ENCODE measurements at places on chromosomes 4 and X. TPM values are rescaled to one million over a fixed set of nuclear protein-coding genes. Genes with fewer than 3 reads are reported as not detected.
A peak's percentile ranks its signal among the peaks of the same experiment; 100 is the strongest.

BEX5 gene
- 42.4 TPM for polyA plus RNA-seq

RBM47 gene
- 61.5 TPM for polyA plus RNA-seq

- DNase-seq, result no peak
These were observed 15.0 kb upstream of the RAI2 start for GRCh38 chrX:17876135-17876534.

HAND2 gene
- not detected for polyA plus RNA-seq

ADH1B gene
- 38.6 TPM for polyA plus RNA-seq

GRCh38 chr4:110532901-110533589 lies 57.1 kb downstream of the ENPEP start:
- DNase-seq, result no peak

DNA sequence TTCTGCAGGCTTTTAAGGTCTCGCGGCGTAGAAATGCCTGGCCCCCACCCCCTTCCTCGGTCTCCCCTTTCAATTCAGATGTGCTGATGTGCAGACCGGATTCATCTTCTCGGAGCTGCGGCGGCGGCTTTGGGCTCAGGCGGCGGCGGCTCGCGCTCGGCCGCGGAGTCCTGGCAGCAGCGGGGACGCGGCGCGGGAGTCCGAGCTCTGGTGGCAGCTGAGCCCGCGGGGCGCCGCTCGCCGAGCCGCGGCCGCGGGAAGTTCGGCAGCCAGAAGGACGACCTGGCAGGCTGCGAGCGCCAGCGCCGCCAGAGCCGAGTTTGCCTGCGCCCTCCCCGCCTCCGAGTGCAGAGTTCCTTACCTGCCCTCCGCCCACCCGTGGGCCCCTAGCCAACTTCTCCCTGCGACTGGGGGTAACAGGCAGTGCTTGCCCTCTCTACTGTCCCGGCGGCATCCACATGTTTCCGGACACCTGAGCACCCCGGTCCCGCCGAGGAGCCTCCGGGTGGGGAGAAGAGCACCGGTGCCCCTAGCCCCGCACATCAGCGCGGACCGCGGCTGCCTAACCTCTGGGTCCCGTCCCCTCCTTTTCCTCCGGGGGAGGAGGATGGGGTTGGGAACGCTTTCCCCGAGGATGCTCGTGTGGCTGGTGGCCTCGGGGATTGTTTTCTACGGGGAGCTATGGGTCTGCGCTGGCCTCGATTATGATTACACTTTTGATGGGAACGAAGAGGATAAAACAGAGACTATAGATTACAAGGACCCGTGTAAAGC lies 448 bp downstream of the TLL1 start:
- peak; percentile 68 for DNase-seq

DNA sequence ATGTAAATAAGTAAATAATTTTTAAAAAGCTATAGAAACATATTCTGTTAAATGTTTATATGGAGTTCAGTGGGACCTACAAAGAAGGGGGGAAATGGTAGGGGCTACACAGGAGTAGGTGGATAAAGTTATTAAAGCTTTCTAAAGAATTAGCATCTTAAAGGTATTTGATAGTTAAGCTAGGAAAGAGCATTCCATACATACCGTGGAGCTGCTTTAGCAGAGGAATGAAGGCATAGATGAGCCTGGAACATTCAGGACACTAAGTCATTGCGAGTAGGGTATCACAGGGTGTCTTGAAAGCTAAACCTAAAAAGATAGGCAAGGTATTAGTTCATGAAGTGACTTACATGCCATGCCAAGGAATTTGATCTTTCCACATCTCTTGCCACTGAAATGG lies 60.4 kb downstream of the SLC10A6 start:
- no peak for DNase-seq

DNA sequence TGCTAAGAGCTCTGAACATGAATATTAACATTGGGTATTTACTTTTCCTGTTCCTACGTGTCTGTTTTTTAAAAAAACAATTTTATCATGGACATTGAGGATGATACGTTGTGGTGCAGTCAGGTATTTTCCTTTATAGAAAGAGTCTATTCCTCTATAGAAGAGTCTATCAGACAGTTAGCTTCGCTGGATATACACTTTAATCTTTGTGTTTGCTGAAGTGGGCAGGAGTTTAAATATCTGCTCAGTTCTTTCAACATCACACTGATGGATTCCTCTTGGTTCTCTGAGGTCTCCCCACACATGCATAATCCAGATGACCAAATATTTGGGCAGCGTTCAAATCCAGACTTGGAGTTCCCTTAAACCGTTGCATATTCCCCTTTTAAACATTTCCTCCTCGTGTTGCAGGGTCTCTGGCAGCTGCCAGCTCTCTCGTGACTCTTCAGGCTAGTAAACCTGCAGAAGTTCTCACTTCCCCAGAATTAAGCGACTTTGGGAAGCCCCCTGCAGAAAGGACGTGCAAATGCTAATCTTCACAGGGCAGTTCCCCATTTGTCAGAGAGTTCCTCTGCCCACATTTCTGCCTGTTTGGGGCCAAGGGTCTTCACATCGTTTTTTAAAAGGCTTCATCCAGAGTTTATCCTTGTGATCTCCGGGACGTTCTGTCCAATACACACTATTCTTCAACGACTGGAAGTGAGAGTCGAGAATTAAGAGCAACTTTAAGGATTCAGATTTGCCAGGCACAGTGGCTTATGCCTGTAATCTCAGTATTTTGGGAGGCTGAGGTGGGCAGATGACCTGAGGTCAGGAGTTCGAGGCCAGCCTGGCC lies 20.5 kb upstream of the DHRSX start:
- DNase-seq, result no peak

CPLX1 gene
- 3.9 TPM for polyA plus RNA-seq

- DNase-seq, result no peak
These were observed 41.1 kb upstream of the STIM2 start for GRCh38 chr4:26819478-26820095.

DNA sequence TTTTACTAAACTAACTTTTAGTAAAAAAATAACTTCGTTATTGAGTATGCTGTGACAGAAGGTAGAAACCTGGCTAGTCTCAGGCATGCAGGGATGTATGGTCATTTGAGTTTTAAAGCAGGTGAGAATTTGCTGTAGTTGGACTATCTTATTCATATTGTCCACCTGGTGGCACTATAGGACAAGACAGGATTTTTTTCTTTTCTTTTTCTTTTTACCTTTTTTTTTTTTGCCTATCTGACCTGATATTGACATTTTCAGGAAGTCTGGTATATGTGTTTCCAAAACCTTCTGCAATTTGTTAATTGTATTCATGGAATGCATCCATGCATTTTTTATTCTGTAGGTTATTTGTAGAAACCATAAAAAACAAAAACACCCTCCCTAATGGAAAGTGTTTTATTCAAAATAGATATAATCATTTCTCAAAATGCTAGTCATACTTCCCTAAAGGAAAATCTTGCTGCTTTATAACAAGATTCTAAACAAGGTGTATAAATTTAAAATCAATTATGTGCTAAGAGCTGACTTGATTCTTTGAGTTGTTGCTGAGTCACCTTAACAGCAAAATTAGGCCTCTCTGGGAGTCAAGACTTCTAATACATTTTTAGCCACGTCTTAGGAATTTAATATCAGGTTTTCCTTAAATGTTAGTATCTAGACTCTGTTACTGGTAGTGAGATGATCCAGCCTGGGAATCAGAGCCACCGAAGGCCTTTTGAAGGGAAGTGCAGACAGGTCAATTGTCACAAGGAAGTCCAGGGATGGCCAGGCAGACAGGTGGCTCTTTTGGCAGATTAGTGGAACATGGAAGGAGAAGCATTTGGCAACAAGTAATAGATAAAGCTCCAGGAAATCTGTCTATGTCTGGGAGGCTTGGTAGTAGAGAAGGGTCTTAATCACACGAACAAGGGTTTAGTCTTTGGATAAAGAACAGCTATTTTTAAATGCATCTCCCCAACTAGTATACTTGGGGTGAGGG lies 201.3 kb upstream of the GNPDA2 start:
- DNase-seq, result no peak

BLOC1S4 gene
- polyA plus RNA-seq, result 12.3 TPM

MAGIX gene
- 34.0 TPM for polyA plus RNA-seq

ART3 gene
- not detected for polyA plus RNA-seq

GRCh38 chrX:153179131-153179530 lies at the start of gene MAGEA1:
MAGEA1 (plus strand) TSS chrX:153179284; CDS start chrX:153182390, 3,106 bp downstream.
- DNase-seq, result no peak

- DNase-seq, result peak; percentile 46
These were observed 591 bp downstream of the PRPS1 start for GRCh38 chrX:107628662-107629539.

UBL4A gene
- polyA plus RNA-seq, result 35.2 TPM

GJB1 gene
- polyA plus RNA-seq, result 59.0 TPM

- no peak for DNase-seq
These were observed 74.0 kb upstream of the VMA21 start for GRCh38 chrX:151323054-151323453.

MID1IP1 gene
- polyA plus RNA-seq, result 21.2 TPM

DNA sequence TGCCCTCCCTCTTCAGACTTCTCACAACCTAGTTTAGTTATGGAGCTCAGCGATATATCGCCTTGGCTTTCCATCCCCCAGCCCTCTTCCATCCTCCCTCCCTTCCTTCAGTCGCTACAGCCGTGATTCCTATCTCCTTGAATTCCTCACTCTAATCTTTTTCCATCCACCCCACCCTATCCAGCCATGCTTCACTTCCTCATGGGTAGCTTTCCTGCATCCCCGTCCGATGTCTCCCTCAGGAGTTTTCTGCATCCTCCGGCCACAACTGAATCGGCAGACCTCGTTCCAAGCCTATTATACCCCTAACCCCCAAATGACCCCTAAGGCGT lies 456 bp downstream of the SNX12 start:
- DNase-seq, result no peak

CCNB3 gene
- polyA plus RNA-seq, result 0.41 TPM

GRCh38 chr4:98618680-98619079 lies 39.7 kb downstream of the TSPAN5 start:
- no peak for DNase-seq

SPANXN2 gene
- not detected for polyA plus RNA-seq

- DNase-seq, result no peak
These were observed 44.1 kb downstream of the PPM1K start for GRCh38 chr4:88240297-88240714.

DNA sequence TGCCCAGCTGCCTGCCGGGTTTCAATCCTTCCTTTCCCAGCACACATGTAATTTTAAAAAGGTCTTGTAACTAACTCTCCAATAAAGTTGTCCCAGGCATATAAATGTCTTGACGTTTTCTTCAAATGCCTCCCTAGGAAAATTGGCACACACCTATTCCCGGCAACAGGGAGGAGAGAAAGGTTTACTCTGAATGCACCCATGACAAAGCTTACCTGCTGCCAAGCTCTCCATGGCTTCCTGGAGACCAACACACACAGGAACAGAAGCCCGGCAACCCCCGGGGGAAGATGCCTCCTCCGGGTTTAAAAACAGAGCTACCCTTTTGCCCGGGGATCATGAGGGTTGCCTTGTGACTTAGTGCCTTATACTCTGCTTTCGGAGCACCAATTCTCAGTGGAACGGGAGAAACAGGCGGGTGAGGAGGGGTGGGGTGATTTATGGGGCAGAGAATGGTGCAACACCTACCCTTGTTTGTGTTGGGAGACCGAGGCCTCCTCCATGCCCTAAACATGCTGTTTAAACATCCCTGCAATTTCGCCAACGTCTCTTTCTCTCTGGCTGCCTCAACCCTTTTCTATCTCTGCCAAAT lies 4.8 kb upstream of the GYG2 start:
- DNase-seq, result no peak

RPS6KA6 gene
- polyA plus RNA-seq, result 4.7 TPM

GABRQ gene
- not detected for polyA plus RNA-seq

DNA sequence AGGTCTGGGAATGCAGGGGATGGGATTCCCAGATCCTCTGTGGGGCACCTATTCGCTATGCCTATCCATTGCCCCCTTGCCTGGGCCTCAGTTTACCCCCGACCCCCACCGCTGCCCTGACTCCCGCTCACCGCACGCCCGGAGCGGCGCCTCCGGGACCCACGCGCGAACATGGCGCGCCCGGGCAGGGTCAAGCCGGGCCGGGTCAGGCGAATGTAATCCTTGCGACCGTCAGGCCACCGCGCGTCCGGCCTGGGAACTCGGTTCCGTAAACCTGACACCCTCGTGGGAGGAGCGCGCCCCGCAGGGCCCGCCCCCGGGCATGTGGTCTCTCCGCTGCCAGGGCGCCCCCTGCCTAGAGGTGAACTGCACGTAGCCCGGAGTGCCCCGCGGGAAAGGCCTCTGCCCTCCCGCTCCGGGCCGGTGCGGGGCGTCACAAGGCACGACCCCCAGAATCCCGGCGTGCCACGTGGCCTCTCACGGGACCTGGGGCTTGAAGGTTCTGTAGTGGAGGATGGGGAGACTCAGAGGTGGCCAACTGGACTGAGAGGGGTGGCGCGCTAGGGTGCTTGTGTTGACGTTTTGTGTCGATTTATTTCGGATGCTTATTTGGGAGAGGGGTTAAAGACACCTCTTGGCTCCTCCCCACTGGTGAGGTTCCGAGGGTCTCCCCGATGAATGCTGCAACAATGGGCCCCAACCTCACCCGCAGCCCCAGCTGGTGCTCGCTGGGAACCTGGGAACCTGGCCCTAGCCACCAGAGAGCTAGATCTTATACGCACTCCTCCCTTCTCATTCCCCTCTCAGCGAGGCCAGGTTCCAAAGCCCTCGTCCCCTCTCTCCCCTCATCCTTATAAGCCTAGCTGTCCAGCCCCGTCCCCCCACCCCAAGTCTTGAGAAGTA lies at the start of gene PRICKLE3:
Gene PRICKLE3, minus strand, starts transcription at position 249 of the 903 bp plus-strand sequence. Its CDS starts 76 bp downstream, at position 173.
- DNase-seq, result peak; percentile 72

VCX3B gene
- 0.60 TPM for polyA plus RNA-seq
